Inflammatory macrophage treated with lipopolysaccharide for 4 hours (primary cell): ENCODE measurements at places on chromosomes 3 and 15.
A peak's percentile ranks its signal among the peaks of the same experiment; 100 is the strongest.

DNA sequence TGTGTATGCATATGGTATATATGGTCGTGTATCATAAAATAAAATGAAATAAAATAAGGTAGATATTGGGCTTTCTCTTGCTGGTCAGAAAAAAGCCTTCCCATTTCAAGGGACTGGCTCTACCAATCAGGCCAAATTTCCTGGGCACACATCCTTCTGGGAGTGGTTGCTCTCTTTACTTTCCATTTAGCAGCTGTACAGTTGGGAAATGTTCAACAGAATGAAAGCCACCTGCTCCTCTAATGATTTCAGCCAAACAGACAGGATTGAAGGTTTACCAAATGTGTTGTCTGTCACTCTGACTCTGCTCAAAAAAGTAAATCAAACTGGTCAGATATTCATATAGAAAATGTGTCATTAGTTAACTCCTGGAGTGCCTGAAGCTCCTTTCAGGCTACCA, 380.4 kb downstream of the ROBO2 start:
- no peak for DNase-seq

GRCh38 chr15:83365370-83365938, 81.0 kb upstream of the BNC1 start:
- peak; percentile 85 for DNase-seq

- peak; percentile 36 for DNase-seq
Measured at GRCh38 chr3:66407611-66408218, 93.1 kb downstream of the LRIG1 start.

GRCh38 chr3:41118461-41119390, 80.6 kb upstream of the CTNNB1 start:
- no peak for DNase-seq

DNA sequence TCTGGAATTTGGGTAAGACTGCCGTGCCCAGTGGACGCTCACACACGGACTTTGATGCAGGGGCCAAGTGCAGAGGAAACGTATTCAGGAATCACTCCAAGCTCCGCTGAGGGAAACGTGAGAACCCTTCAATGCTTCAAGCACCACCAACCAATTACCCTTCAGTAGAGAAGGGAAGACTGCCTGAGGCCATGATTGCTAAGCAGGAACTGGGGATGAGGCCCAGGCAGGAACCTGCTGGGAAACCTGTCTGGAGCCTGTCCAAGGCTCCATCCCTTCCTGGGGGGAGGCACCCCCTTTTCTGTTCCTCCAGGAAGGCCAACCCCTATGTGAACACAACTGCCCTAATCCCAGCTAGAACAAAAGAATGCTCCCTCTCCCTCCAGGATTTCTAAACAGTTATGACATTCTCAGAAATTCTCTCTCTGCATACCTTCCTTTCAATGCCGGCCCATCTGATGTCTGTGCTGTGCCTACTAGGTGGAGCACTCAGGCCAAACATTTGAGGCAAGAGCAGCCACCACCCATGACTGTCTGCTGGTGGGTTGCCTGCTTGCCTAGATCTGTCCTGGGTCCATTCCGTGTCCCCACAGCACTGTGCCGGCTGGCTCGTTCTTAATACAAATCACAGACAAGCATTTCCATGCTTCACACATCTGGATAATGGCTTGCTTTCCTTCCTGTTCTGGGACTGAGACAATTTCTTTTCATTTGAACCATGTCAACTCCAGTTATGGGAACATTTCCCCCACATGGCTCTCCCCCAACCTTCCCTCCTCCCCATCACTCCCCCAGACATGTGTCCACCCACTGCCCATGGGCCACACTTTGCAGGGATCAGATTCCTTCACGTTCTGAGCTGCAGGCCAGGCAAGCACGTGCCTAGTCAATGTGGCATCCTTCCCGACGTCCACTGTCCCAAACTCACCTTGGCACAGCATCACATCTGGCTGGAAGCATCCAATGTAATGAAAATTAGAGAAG, 149.4 kb downstream of the ADAMTS17 start:
- DNase-seq, result no peak

DNA sequence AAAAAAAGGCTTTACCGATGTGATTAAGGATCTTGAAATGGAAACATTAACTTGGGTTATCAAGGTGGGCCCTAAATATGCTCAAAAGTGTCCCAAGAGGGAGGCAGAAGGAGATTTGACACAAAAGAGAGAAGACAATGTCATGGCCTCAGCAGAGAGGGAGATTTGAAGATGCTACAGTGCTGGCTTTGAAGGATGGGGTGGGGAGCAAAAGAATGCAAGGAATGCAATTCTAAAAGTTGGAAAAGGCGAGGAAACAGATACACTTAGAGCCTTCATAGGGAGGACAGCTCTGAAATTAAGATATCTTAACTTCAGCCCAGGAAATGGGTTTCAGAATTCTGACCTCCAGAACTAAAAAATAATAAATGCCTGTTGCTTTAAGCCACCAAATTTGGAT, 314.5 kb upstream of the CCDC54 start:
- no peak for DNase-seq
